BJ (cell line): ENCODE measurements at places on chromosomes 16 and 17.

DNA sequence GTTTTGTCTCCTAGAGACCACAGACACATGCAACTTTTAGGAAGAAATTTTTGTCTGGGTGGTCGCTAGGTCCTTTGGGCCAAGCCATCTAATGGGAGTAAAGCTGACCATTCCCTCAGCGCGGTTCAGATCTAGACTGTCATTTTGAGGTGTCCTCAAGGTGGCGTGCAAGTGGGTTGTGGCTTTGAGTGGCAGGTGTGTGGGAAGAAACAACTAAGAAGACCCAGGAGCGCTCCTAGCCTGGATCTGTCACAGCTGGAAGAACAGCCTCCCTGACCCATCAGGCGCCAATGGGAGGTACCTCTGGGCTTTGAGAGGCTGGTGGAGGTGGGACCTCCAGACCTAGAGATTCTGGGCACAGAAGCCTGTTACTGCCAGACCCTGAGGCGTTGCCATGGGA, 645.1 kb downstream of the KCNJ18 start:
- no peak for DNase-seq

- DNase-seq: no peak
Measured at GRCh38 chr17:32733401-32733800, 143.5 kb downstream of the MYO1D start.

GRCh38 chr17:50170662-50171370, 5.0 kb downstream of the SGCA start:
- DNase-seq: no peak

DNA sequence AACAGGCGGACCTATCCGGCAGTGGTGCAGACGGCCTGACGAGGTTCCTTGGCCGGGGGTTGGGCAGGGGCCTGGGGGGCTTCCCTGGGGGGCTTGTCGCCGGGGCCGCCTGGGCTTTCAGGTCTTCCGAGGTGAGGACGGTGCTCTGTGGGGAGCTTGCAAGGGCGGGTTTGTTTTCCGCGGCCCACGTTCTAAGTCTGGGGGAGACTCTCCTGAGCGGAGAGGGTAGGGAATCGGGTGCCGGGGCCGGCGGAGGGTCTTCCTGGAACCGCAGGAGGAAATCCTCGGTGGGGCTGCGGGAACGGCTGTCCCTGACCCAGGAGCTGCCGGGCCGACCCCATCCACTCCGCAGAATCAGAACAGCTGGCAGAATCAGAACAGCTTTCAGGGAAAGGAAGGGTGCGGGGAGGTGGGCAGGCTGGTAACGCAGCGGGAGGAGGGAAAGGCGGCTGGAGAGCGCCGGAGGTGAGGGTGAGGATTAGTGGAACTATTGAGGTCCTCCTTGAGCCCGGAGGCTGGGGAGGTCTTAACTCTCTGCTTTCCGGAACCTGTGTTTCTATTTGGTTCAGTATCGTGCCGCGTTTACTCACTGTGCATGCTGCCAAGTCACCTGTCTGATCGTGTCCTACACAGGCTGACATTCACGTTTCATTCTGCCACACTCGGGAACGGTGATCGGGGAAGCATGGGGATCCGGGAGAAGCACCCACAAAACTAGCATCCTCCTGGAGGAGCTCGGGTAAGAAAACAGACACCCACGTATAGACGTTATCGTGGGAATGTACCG, 28.9 kb downstream of the CPSF4L start:
- DNase-seq: no peak

DNA sequence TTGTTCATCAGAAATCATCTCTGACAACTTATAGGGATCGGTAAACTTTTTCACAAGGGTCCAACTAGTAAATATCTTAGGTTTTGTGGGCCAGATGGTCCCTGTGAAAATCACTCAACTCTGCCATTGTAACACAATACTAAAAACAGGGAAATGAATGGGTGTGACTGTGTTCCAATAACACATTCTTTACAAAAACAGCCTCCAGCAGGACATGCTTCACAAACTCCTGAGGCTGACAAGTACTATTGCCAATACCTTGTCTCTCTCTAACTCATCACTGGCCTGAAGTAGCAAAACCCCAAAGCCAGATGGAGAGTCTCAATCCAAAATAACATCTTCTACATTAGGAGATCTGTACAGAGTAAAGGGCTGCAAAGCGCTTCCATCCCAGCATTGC, 312.3 kb downstream of the TOX3 start:
- DNase-seq: no peak

DNA sequence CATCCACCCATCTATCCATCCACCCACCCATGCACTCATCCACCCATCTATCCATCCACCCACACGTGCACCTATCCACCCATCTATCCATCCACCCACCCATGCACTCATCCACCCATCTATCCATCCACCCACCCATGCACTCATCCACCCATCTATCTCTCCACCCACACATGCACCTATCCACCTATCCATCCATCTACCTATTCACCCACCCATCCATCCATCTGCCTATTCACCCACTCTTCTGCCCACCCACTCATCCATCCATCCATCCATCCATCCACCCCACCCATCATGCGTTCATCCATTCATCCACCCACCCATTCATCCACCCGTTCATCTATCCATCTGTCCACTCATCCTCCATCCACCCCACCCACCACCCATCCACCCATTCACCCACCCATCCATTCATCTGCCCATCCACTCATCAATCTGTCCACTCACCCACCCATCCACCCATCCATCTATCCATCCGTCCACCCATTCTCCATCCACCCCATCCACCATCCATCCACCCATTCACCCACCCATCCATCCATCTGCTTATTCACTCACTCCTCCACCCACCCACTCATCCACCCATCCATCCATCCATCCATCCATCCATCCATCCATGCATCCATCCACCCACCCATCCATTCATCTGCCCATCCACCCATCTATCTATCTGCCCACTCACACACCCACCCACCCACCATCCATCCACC, 35.1 kb upstream of the CBFA2T3 start:
- no peak for DNase-seq

GRCh38 chr17:77636835-77637817, 321.4 kb upstream of the TNRC6C start:
- DNase-seq: no peak

DNA sequence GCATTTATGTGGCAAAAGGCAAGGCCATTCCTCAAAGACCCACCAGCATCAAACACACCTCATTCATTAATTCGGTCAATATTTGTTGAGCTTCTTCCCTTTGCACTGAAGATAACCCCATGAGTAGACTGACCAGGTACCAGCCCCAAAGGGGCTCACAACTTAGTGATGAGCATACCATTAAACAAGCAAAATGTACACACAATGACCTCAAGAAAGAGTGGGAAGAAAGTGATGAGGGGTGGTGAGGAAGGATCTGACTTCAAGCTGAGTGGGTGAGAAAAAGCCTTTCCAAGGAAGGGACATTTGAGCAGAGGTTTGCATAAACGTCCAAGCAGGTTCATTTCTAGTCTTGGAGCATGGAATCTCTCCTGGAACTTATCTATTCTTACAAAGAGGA, 562.5 kb downstream of the TOX3 start:
- no peak for DNase-seq

DNA sequence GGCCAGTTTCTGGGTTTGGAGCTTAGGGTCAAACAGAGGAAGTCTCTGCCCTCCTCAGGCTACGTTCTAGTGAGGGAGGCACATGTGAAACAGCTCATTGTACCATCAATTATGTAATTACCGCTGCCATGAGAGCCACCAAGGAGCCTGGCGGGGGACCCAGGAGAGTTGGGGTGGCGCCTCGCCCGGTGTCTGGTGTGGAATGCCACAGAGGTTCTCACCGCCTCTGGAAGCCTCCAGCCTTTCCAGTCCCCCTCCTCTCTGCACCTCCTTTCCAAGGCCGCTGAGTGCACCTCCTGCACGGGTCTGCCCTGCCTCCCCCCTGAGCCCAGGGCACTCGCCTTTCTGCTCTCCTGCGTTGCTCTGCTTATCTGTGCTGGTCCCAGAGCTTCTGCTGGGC, 51.4 kb downstream of the SREBF1 start:
- DNase-seq: no peak

DNA sequence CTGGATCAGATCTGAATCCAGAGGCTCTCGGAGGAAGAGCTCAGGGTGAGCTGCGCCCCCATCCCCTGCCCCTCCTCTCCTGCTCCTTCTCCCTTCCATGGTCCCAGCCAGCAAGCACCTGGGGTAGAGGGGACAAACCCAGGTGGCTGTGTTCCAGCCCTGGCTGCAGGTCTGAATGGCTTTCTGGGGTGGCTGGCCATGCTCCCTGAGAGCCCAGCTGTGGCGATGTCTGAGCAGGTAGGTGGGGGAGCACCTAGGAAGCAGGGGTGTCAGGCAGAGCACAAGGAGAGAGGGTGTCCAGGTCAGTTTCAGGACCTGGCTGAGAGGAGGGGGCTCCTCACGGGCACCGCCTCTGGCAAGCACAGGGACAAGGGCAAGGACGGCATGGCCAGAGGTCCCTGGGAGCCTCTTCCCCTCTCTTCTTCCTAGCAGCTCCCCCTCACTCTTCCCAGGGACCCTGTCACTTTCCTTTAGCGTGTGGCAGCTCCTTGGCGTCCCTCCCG, 310.0 kb downstream of the SEC14L1 start:
- no peak for DNase-seq

- no peak for DNase-seq
Measured at GRCh38 chr17:2959371-2960130, 103.9 kb downstream of the OR1D5 start.

DNA sequence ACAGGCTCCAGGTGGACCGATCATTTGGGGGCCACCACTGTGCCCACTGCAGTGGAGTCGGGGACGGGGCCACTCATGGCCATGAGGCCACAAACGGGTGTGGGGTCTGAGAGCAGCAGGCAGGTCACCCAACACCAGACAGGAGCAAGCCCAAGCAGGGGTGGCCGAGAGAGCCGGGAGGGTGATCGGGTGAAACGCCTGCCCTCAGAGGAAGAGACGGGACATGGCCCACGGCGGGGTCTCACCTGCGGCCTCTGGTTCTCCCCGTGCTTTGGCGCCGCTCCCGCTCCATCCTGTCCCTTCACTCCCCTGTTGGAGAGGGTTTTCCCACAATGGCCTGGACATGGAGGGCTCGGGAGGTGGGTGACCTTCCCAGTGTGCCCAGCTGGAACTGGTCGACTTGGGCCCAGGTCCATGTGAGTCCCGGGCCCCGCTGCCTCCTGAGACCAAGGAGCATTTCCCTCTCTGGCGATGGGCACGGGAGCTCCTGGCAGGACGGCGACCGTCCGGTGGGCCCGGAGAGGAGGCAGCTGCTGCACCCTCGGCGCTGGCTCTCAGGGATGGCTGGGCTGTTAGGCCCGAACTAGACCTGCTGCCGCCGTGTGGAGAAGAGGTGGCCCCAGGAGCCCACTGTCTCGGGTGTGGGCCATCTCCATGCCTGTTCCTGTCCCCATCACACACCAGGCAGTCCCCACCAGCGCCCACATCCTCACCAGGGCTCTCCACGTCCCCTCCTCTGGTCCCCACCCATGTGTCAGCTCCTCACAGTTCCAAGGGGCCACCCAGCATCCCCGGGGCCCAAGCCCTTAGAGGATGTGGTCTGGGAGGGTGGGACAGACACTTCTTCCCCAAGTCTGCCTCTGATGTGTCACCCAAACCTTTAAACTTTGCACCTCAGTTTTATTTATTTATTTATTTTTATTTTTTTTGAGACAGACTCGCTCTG, 13.4 kb upstream of the BAHCC1 start:
- no peak for DNase-seq

GRCh38 chr17:42878123-42878880, 22.3 kb upstream of the G6PC1 start:
- DNase-seq: no peak

- no peak for DNase-seq
Measured at GRCh38 chr17:49572226-49572625, 3.4 kb upstream of the NXPH3 start.

DNA sequence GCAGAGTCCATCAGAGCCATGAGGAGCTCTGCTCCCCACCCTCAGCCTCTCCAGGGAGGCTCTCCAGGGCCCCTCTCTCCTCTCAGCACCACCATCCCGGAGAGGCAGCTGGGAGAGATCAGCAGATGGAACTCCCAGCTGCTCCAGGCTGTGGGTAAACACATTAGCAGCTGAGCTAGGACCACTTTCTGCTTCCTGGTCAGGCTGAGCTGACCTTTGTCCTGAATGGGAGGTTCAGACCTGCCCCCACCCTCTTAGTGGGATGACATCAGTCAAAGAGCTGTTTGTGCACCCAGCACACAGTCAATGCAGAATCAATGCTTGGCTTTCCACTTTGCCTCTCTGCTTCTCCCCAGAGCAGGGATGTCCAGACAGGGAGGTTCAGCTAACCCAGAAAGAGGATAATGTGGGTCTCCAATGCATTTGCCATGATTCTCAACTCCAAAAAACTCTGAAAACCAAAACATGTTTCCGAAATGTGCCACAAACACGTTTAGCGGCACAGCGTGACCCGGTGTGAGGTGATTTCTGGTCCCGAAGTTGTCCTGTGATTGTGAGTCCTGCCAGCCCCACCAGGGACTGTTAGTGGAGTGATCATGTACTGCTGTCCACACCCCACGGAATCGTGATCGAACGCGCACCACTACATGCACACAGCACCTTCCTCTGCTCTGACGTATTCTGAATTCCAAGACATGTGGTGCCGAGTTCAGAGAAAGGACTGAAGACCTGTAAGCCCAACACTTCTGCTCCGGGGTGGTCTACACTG, 6.7 kb downstream of the GPR142 start:
- DNase-seq: no peak

- DNase-seq: no peak
Measured at GRCh38 chr17:74337834-74338500, 11.9 kb downstream of the KIF19 start.

DNA sequence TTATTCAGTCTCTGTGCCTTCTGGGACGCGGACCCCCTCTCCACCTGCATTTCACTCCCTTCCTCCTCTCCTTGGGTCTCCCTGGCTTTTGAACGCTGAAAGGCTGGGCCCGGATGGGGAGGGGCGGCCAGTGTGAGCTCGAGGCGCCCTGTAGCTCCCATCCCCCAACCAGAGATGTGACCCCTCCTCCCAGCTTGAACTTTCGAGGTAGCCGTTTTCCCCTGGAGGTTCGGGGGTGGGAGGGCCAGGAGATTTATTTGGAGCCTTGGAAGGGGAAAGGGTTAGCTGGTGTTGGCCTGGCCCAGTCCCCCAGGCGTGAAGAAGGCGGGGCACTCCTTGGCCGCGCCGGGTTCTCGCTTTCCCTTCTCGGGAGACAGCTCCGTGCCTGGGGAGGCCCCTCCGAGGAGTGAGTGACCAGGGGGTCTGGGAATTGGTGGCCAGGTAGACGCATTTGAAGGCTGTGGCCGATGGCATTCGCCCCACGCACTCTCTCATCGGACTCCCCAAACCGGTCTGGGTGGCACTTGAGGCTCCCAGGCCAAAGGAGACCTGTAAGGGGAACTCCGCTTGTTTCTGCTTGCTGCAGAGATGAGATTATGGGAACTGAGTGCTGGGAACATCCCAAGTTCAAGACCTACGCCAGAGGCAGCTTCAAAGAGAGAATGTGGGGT, 942 bp downstream of the LDAF1 start:
- DNase-seq: no peak

DNA sequence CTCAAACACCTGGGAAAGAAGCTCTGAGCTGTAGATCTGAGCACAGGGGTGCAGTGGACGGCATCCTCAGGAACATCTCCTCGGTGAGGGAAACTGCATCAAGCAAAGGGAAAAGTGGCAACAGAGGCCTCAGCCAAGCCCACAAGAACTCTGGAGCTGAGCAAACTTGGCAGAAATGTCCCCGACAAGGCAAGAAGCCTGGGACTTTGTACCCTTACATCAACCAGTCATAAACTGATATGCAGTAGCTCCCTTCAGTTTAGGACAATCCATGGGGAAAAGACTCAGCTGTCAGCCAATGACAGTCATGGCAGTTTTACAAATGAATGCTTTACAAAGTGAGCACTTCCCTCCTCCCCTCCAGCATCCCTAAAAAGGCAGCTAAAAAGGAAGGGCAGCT, 210.0 kb upstream of the DYNLRB2 start:
- DNase-seq: no peak

- no peak for DNase-seq
Measured at GRCh38 chr17:19237389-19238166, 412 bp downstream of the EPN2 start.
